Kidney capillary endothelial cell (primary cell): ENCODE measurements at places on chromosomes 6 and 20.

GRCh38 chr6:157514659-157515496 is 133.9 kb downstream of the ZDHHC14 start:
- peak; percentile 97 for DNase-seq

DNA sequence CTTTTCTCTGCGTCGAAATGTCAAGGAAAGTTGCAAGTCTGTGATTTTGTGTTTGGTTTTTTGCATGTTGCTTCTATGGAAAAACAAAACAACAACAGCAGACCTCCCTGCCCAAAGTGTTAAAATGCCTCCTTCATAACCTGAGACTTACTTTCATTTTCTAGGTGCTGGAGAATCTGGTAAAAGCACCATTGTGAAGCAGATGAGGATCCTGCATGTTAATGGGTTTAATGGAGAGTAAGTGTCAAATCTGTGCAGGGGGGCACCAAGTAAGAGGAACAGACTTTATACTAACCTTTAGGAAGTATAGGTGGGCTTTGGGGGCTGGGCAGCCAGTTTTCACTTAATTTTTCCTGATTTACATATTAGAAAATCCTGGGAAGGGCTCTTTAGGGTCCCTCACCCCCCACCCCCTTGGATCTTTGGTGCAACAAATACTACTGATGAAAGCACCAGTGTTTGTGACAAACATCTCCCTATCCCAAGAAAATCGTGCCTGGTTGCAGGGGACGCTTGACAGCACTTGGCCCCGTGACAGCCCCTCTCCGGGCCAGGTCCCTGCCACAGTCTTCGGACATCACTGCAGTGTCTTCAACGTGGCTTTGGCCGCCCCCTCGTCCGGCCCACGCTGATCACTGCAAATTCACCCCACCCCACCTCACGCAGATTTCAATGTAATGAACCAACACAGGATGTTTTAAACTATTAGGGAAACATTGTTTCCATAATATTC is 43.1 kb downstream of the GNAS start:
- no peak for DNase-seq

DNA sequence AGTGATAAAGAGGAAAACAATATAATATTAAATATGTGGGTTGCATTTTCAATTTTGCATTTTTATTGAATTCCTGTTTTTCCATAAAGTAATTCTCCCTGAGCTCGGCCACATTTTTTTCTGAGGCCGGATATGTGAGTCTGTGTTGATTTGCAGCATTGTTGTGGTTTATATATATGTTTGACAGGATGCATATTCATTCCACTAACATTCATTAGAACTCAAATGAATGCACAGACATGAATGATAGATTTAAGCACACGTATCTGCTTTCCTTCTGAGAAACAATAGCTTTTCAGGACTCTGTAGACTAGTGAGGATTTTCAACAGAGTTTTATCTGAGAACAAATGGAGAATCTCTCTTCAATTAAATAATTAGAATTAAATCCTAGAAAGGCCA is 10.6 kb upstream of the EXOC2 start:
- DNase-seq = peak; percentile 63

GRCh38 chr6:10315658-10316372 is 99.1 kb downstream of the TFAP2A start:
- DNase-seq = no peak

GRCh38 chr6:46815130-46815529 is 21.9 kb downstream of the MEP1A start:
- DNase-seq = no peak

DNA sequence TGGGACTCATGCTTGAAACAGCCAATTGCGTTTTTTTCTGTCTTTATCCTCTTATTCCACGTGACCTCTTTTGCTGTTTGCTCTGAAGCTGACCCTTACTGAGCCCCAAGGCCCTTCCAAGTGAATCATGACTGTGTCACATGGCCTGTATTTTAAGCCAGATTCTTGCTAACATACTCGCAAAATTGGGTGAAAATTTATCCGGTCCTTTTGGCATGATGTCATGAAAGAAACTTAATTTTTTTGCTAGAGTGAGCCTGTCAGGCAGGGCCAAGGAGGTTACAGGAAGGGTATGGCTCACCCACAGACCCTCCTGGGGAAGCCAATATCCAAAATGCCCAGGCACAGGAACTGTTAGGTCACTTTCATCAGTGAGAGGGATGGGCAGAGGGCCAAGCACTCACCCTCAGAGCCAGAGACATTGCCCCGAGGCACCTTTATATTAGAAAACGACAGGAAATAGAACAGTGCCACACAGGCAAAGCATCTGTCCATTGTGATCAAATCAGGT is 296.7 kb downstream of the CDH26 start:
- no peak for DNase-seq

GRCh38 chr6:36769183-36769675 is 70.0 kb downstream of the CPNE5 start:
- DNase-seq = no peak

GRCh38 chr20:34622821-34623451 is 54.0 kb downstream of the PIGU start:
- DNase-seq = no peak

DNA sequence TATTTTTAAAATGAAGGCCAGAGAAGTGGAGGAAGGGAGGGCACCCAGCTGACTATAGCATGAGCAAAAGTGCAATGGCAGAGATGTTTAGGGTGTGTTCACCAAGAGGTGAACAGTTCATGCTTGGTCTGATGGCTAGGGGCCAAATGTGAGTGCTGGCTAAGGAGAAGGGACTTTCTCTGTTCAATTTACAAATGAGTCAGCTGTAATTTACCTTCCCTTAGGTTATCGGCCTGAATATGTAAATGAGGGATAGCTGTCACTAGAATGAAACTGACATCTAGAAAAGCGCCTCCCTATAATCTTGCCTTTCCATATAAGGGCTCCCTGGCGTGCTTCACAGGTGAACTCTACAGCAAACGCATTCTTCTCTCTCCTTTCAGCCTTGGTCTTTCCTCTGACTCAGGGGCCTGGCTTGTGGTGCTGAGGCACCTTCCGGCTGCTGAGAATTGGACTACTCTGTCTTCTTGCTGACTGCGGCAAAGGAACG is 114.7 kb upstream of the BACH2 start:
- DNase-seq = no peak

DNA sequence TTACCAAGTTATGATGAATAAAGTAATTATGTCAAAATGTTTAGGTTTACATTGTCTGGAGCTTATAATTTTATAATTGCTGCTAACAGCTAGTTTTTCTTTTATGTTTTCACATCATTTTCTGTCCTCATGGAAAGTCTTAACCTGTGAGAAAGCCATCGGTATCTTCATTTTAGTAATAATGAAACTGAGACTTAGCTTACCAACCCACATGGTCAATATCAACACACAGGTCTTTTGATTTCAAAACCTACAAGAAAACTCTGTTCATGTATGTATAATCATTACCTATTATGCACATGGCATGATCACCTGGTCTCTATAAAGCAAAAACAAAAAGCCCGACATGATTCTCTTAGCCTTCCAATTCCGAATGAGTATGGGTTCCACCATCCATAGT is 61.9 kb downstream of the KCNQ5 start:
- DNase-seq = no peak

- DNase-seq = no peak
These were observed 185.8 kb downstream of the TMEM242 start for GRCh38 chr6:157137501-157137900.

GRCh38 chr20:45097485-45098102 is 3.3 kb downstream of the KCNS1 start:
- peak; percentile 57 for DNase-seq

GRCh38 chr6:73704260-73704659 is 8.3 kb downstream of the CD109 start:
- DNase-seq = no peak

- no peak for DNase-seq
These were observed 7.1 kb downstream of the RAMACL start for GRCh38 chr6:166579237-166579850.

DNA sequence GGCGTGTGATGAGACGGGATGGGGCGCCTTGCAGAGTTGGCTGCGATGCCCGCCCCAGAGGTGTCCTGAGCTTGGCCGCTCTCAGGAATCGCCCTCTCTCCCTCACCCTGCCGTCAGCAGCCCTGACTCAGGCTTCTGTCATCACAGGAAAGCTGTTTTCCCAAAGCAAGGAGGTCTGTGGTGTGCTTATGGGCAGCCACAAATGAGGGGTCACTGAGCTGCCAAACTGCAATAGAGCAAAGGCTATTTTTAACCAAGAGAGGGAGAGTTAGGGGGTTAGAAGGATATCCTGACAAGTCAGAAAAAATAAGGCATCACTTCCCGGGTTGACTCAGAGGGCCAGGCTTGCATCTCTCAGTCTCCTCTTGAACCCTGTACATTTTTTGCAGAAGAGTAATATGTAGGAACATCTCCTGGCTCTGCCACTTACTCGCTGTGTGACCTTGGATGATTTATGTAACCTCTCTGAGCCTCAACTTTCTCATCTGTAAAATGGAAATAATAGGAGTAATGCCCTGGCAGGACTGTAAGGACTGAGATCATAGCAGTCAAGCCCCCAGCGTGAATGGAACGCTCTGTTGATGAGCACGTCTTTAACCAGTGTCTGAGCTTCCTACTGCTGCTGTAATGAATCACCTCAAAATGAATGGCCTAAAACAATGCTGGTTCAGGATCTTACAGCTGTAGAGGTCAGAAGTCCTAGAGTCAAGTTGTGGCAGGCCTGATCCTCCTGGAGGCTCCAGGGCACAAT is 181.9 kb downstream of the NFATC2 start:
- peak; percentile 99 for DNase-seq

DNA sequence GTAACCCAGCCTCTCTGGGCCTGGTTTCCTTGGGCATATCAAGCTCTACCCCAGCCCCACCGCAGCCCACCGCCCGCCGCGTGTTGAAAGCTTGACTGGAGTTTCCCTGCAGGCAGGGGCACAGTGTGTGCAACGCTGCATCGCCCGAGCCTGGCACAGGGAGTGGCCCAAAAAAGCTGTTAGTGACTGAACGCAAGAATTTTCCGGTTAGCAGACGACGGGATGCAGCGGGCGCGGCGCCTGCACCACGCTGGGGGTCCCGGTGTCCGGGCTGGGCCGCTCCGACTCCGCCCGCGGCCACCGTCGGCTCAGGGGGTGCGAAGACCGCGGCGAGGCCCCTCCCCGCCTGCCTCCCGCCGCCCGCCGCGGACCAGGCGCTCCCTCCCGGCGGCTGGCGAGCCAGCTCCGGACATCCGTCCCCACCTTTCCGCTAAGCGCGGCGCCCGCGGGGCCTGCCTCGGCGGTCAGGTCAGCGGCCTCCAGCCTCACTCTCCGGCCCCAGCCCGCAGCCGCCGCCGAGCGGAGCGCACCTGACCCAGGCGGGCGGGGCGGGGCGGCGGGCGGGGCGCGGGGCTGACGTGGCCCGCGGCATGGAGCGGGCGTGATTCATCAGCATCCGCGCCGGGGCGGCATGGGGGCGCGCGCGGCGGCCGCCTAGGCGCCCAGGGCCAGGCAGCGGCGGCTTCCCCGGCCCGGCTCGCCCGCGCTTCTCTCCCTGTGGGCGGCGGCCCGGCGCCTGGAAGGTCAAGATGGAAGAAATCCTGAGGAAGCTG is at the start of gene ARFGEF3:
TSS of gene ARFGEF3 (plus strand) at position 602 of the 773 bp plus-strand sequence. CDS start at position 750, 148 bp downstream.
- DNase-seq = peak; percentile 48

- DNase-seq = no peak
These were observed 81.8 kb upstream of the AGPAT4 start for GRCh38 chr6:161355696-161356095.

DNA sequence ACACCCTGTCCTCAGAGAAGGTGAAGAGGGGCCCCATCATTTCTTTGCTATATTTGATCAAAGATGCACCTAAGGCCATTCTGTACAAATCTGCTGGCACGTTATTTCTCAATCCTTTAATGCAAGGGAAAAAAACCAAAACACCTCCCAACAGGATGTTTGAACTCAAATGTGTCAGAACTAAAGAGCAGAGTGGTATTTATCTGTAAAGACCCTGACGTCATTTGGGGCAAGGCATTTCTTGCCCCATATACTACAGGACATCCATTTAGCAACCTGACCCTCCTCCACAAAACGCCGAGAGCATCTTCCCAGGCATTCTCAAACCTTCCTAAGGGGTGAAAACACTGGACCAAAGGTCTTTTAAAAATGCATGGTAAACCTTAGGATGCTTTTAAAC is 50.8 kb downstream of the ZMYND8 start:
- DNase-seq = no peak
